Stromal cell of bone marrow (primary cell): ENCODE measurements at places on chromosomes 2 and 18.

DNA sequence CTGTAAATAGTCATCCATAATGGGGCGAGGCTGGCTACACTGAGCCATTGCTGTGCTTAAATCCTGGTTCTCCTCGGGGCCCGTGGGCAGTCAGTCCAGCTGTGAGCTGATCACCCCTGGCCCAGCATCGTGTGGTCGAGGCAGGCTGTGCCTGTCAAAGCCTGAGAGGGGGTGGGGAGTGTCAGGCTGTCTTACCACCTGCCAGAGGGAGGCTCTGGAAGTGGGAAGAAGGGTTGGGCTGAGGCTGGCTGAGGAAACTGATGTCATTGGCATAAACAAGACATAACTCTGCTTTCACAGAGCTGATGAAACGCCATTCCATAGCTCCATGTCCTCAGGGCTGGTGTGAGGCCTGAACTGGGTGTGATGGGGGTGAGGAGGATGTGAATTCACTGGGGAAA is 49.7 kb downstream of the KLHL29 start:
- no peak for DNase-seq

- no peak for DNase-seq
These were observed 111.3 kb downstream of the CMPK2 start for GRCh38 chr2:6754419-6754818.

DNA sequence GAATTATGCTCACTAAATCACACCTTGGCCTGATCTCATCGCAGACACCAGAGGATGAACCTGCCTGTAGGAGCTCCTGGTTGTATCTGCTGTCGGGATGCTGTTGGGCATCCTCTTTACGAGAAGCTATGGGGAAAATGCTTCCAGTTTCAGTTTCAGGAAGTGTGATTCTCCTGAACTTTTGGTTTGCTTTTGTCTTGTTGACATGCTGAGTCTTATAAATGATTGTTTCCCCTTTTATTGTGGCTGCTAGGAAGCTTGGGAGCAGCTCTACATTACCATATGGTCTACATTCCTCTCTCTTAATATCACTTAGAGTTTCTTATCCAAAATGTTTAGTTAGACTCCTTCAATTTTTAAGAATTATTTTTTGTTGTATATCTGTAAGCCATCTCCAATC is 227.5 kb downstream of the MTX2 start:
- no peak for DNase-seq

DNA sequence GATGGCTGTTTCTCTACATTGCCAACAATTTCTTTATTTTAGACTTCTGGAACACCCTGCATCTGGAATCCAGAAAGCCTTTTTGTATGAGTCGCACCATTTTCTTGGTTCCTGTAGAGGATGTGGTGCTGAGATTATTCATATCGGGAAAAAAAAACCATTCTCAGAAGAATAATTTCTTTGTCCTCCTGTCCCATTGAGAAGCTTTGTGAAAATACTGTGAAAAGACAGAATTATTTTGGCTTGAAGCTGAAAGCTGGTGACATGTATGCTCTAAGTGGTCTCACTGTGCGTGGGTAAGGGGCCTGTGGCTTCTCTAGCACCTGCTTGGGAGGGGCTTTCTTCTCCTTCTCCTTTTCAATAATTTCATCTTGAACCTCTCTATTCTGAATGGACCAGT is 138.4 kb downstream of the FAM210A start:
- DNase-seq, result no peak

GRCh38 chr18:5068851-5069250 is 128.2 kb downstream of the AKAIN1 start:
- peak; percentile 48 for DNase-seq

- DNase-seq, result no peak
These were observed 110.6 kb downstream of the MYCN start for GRCh38 chr2:16050908-16051489.

DNA sequence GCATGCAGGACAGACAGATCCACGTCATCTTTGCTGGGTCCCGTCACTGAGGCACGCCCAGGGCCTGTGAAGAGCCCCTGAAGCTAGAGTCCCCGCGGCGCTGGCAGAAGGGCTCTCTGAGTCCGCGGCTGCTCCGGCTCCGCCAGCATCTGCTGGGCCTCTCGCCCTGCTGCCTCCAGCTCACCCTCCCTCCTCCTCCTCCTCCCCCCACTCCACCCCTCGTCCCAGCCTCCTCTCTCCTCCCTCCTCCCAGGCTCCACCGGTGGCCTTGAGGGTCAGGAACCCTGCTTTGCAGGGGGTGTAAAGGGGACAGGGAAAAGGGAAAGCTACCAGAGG is at the start of gene TNS1:
Gene TNS1 (minus strand): TSS at position 151 of the 336 bp plus-strand sequence. CDS start 123 bp downstream, at position 28.
- no peak for DNase-seq

GRCh38 chr2:210132239-210132638 is 39.0 kb downstream of the KANSL1L start:
- no peak for DNase-seq

DNA sequence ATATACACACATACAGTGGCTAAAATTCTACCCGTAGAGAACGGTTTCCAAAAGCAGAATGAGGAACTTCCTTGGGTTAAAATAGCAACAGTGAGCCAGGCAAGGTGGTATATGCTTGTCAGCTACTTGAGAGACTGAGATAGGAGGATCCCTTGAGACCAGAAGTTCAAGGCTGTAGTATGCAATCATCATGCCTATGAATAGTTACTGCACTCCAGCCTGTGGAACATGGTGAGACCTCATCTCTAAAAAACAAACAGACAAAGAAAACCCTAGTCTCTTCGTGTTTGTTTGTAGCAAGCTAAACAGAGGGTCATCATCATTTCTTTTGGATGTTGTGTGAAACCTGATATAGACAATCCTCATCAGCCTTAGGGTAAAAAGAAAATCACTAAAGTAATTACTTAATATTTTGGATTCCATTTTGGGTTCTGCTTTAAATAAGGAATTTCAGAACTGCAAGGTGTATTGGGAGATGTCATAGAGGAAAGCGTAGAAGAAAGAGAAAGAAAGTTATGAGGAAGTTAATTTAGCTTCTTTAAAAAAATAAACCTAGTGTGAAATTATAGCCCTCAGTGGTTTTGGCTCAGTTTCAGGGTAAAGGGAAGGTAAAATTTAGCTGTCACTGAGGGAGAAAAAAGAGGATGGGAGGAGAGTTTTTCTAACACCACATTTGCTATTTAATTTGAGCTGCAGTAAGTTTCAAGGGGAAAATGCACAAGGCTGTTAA is 46.5 kb downstream of the PLEK start:
- DNase-seq, result no peak

- DNase-seq, result peak; percentile 76
These were observed 43.4 kb downstream of the RNF144A start for GRCh38 chr2:6960659-6961058.

DNA sequence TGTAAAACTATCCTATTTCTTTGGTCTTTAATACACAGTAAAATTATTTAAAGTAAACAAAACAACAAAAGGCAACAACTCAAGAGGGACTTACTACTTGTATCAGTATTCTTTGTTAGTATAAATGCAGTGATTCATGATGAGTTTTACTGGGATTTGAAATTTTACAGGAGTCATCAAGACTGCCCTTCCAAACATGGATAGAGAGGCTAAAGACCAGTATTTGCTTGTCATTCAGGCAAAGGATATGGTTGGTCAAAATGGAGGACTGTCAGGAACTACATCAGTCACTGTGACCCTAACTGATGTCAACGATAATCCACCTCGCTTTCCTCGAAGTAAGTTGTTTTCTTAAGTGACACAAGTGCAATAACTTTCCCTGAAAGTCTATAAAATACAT is 71.1 kb downstream of the CDH7 start:
- no peak for DNase-seq

- DNase-seq, result peak; percentile 36
These were observed 858 bp downstream of the KCNS3 start for GRCh38 chr2:17879137-17879912.

- DNase-seq, result peak; percentile 9
These were observed 134.8 kb upstream of the DOCK10 start for GRCh38 chr2:225177098-225177497.

GRCh38 chr18:50527636-50528307 is 32.1 kb upstream of the MAPK4 start:
- DNase-seq, result no peak

- no peak for DNase-seq
These were observed 69.7 kb upstream of the NCK2 start for GRCh38 chr2:105674859-105675541.

DNA sequence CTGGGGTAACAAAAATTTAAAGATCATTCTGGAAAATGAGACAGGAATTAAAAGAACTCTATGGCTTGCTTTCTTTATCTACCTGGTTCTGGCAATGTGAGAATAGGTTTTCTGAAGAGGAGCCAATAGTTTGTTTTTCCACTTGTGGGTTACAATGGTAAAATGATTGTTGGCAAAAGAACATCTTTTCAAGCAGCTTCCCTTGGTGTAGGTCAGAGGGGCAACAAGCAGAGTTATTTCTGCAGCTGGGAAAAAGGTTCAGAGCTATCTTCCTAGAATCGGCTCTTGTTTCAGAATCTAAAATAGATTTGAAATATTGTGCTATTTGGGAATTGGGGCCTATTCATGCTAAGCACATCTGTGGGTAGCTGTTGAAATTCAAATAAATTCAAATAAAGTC is 11.5 kb upstream of the TSPYL6 start:
- no peak for DNase-seq

- DNase-seq, result no peak
These were observed 2.1 kb downstream of the MSGN1 start for GRCh38 chr2:17818235-17818815.

- DNase-seq, result no peak
These were observed 317.7 kb downstream of the LPIN1 start for GRCh38 chr2:12064153-12064552.

DNA sequence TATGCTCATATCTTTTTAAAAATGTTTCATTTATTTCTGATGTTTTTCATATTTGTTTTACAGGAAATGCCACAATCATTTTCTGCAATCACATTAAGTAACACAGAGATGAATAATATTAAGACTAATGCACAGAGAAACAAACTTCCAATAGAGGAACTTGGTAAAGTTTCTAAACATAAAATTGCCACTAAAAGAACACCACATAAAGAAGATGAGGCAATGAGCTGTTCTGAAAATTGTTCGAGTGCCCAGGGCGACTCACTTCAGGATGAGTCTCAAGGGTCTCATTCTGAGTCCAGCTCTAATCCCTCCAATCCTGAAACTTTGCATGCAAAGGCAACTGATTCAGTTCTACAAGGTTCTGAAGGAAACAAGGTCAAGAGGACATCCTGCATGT is 70.4 kb downstream of the APLF start:
- peak; percentile 70 for DNase-seq

DNA sequence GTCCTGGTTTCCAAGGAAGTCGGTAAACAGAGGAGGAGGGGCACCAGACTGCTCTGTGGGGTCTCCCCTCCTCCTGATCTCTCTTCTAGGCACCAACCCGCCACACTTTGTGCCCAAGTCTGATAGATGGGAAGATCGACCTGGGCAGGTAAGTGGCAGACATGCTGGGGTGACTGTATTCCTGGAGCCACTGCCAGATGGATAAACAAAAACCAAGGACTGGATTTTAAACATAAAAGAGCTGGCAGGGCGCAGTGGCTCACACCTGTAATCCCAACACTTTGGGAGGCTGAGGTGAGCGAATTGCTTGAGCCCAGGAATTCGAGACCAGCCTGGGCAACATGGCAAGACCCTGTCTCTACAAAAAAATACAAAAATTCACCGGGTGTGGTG is 181.2 kb downstream of the ANAPC1 start:
- DNase-seq, result no peak

GRCh38 chr2:207873794-207874193 is 104.1 kb upstream of the FZD5 start:
- no peak for DNase-seq

GRCh38 chr18:58253871-58254270 is 209.8 kb downstream of the NEDD4L start:
- no peak for DNase-seq

DNA sequence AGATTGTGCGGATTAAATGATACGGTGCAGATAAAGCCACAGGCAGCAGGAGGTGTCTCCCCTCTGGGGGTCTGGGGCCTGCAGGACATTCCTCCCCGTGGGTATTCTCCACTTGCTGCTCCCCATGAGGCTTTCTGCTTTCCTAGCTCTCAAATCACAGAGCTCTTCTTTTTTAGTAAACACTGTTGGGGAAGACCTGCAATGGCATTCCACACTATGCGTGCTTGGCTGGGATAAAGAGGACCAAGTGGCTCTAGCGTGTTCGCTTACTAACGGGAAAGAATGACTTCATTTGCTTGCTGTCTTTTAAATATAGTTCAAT is 146.5 kb downstream of the DDX1 start:
- DNase-seq, result no peak

DNA sequence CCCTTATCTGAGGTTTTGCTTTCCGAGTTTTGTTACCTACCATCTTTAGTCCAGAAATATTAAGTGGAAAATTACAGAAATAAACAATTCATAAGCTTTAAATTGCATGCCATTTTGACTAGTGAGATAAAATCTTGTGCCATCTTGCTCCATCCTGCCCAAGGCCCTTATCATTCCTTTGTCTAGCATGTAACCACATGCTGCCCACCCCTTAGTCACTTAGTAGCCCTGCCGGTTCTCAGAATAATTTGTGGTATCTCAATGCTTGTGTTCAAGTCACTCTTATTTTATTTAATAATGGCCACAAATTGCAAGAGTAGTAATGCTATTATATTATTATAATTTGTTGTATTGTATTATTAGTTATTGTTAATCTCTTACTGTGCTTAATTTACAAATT is 36.8 kb upstream of the VPS54 start:
- DNase-seq, result no peak

DNA sequence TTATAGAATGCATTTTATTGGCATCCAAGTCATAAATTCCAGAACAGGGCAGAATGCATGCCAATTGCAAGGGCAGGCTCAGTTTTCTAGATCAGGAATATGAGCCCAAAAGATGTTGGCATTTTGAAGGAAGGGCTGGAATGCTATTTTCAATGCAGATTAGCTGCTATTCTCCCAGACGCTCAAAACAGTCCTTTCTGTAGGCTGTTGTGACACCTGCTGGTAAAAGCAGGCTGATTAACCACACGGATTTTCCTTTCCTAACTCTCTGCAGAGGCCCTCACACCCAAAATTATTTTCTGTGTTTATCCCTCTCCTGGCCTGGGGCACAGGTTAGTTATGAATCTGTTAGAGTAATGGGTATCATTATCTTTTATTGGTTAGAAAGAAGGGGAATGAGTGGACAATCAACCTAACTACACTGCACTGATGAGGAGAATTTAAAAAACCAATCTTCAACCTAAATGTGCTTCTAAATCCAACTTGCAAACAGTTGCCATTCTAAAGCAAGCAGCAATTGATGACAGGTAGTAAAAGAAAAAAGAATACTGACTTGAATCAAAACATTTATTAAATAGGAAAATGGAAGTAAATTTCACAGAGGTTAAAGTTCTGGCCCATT is 94.0 kb downstream of the PLA2R1 start:
- DNase-seq, result peak; percentile 22
